GM12878 (cell line): ENCODE measurements at places on chromosomes 7 and 10. TPM values are rescaled to one million over a fixed set of nuclear protein-coding genes. Genes with fewer than 3 reads are reported as not detected.

DNA sequence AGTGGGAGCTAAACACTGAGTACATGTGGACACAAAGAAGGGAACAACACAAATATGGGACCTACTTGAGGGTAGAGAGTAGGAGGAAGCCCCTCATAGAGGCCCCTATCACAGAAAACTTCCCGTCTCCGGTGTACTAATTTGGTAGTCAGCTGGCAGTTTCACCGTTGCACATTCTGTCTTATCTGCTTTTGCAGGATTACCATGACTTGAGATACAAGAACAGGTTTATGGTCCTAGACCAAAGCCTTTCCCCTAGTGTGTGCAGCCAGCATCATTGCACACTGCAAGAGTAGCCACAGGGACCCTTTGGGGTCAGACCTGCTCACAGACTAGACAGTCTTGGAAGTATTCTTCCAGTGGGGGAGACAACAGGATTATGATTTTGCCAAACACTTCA, 5.9 kb upstream of the IFIT1B start:
- no peaks in the 10 kb centered on the region for H3K36me3 ChIP-seq
- no peaks in the 10 kb centered on the region for H3K27me3 ChIP-seq
- peaks cover 23% of the 10 kb centered on the region for H3K4me1 ChIP-seq
- no peak overlapping the region for H3K27ac ChIP-seq
- DNase-seq, result no peak

- no peak overlapping the region for H3K4me3 ChIP-seq
- no peaks in the 10 kb centered on the region for H3K4me1 ChIP-seq
- no peak overlapping the region for H3K27ac ChIP-seq
- H3K36me3 ChIP-seq, result no peaks in the 10 kb centered on the region
- no peaks in the 10 kb centered on the region for H3K27me3 ChIP-seq
- DNase-seq, result no peak
These were observed 40.3 kb upstream of the GNAT3 start for GRCh38 chr7:80552031-80552694.

DNA sequence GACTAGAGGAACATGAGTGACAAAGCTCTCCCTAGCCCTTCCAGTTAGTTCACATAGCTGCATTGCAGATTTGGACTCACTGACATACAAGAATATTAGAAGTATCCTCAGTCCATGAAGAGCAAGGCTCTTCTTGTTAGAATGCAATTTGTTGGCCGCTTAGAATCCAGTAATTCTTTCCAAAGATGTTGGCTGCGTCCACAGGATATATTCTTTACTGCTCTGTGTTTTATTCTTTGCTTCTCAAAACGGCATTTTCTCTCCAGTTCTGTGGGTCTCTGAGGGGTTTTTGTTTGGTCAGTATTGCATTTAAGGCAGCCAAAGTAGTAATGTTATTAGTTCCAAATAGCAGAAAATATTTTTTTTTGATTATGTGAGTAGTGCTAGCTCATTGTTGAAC, 588.6 kb downstream of the DNAJB9 start:
- no peak overlapping the region for H3K4me3 ChIP-seq
- DNase-seq, result no peak
- H3K27ac ChIP-seq, result no peak overlapping the region

Gene GPR158
- not detected in 2 replicates for polyA plus RNA-seq
